ENCODE measurements at places on chromosomes 2 and 18. TPM values are rescaled to one million over a fixed set of nuclear protein-coding genes. Genes with fewer than 3 reads are reported as not detected.

DNA sequence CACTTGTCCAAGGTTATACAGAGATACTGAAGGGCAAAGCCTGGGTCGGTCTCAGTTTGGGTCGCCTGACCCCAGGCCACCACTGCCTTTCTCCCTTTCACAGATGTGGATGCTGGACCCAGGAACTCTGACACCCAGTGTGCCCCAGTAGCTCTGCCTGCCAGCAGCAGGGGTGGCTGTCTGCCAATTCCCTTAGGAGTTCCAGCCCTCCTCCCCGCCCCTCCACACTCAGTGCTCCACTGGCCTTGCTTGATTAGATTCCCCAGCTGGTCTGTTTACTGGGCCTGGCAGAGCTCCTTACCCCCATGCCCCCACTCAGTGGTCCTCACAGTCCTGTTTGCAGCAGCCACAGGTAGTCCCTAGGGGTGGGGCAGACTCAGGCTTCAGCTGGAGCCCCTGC lies 75.5 kb downstream of the NPAS2 start:
- DNase-seq, result no peak

GRCh38 chr2:111162718-111163331 lies 42.1 kb downstream of the BCL2L11 start:
- DNase-seq, result no peak

GRCh38 chr2:9191041-9191481 lies 15.6 kb upstream of the ASAP2 start:
- DNase-seq, result no peak

DNA sequence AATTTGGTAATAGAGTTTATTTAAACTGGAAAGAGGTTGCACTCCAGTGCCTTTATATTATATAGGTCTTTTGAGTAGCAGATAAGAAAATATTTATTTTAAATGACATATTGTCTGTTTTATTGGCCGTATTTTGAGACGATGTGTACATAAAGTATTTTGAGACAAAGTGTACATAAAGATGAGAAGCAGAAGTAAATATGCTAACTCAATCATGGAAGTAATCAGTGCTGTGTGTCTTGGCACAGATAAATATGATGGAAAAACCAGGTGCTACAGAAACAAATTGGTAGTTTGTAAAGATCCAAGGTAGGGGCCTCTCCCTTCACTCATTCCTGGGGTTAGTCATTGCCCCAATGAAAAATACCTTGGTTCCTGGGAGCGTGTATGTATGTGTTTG lies 382.9 kb downstream of the DSEL start:
- no peak for DNase-seq

GRCh38 chr2:176135035-176135440 lies 5.5 kb downstream of the HOXD8 start:
- no peak for DNase-seq

GRCh38 chr2:1455466-1455865 lies 42.2 kb downstream of the TPO start:
- DNase-seq, result no peak

DNA sequence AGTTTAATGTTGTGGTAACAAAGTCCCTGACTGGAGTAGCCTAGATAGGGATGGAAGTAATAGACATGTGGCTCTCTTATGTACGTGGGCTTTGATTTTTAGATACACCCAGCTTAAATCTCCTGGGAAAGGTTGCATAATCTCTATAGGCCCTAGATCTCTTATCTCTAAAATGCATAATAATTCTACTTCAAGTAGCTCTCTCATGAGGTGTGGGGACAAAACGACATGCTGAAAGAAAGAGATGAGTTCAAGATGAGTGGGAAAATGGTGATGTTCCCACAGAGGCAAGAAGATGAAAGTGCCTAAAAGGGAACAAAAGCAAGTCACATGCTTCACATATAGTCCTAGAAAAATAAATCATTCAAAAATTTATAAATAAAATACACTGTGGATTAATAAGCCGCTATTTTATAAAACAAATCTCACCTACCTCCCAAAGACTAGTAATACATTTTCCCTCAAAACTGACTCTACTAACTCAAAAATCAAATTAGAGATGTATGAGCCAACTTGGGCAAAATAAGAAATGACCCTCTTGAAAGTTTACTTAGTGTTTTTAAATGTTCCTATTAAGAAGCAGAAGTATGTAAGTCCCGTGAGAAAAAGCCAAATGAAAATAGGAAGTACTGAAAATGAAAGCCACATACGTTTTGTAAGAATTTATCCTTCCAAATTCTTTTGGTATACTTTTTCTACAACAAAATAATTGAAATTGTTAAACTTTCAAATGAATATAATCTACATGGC lies 148.2 kb upstream of the ITGA4 start:
- DNase-seq, result no peak

DNA sequence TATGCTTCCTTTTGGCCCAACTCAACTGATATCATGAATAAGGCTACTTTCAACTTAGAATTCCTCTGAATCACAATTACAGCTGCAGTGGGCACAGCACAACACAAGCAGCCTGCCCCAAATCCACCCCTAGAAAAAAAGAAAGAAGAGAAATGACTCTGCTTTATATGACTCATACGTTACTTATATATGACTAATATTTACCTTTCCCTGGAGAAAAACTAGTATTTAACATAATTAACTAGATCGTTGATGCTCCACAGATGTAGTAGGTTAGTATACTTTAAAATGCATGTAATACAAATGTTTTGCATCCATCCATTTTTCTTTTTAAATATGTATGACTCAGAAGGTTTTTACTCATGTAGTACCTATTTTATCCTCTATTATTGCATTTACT lies 133.3 kb upstream of the UNC80 start:
- DNase-seq, result no peak

Gene FIGN
- not detected for total RNA-seq

Gene HOXD1
- total RNA-seq, result not detected

DNA sequence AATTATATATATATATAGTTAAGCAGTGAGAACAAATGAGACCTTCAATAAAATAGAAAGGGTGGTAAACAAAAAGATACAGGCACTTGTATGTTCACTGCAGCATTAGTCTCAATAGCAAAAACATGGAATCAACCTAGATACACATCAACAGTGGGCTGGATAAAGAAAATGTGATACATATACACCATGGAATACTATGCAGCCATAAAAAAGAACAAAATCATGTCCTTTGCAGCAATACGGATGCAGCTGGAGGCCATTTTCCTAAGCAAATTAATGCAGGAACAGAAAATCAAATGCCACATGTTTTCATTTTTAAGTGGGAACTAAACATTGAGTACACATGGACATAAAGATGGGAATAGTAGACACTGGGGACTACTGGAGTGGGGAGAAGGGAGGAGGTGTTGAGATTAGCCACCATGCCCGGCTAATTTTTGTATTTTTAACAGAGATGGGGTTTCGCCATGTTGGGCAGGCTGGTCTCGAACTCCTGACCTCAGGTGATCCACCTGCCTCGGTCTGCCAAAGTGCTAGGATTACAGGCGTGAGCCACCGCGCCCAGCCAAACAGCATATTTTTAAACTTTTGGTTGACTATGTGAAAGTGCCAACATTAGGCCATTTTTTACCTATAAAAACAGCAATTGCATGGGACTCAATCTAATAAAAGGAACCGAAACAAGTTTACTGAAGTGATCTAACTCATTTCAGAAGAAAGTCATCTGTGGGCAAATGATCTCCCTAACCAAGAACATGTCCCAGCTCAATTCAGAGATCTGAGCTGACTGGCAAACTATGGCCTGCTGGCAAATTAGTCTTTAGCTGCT lies 23.7 kb downstream of the ICA1L start:
- DNase-seq, result no peak

Gene DCC
- not detected for total RNA-seq

DNA sequence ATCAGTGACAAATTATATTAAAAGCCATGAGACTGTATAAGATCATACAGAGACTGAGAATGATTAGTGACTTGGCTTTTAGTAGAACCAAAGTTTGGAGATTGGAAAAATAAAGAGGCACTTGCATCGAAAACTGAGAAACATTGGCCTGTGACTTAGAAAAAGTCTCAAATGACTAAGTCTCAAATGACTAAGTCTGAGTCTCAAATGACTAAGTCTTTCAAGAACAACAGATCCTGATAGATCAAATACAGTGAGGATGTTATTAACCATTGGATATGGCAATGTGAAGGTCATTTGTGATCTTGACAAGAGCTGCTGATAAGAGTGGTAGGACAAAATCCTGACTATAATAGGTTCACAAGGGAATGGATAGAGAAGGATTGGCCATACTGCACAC lies 135.5 kb upstream of the FANCL start:
- no peak for DNase-seq

DNA sequence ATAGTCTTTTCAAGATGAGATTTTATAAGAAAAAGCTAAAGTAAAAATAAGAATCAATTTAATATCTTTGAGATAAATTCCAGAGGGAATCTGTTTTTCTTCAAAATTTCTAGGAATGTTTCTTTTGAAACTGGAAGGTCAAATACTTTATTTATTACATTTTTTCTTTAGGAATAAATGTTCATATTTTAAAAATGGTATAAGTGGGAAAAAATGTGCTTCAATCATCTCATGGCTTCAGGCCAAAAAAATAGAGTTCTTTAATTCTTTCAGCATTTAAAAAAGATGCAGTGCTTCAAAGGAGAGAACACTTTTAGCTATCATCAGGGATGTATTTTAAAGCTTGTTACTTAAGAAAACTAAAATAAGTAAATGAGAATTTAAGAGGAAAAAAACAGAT lies 110.6 kb downstream of the NEB start:
- no peak for DNase-seq

Gene KCNG2
- not detected for total RNA-seq

DNA sequence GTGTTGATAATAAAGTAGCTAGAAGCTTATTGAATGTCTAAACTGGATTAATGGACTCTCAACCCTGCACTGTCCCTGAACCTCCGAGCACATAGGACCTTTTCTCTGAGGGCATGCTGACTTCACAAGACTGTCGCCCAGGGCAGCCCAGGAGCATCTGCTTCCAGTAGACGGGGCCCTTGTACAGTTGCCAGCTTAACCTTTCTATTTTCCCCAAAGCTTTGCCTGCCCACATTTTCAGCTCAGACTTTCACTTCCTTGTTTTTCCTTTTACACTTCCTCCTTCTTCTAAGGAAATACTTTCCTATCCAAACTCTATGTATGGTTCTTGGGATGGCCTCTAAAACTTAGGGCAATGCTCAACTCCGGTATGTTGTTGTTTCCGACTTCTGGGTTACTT lies 1.3 kb downstream of the VWA3B start:
- no peak for DNase-seq

DNA sequence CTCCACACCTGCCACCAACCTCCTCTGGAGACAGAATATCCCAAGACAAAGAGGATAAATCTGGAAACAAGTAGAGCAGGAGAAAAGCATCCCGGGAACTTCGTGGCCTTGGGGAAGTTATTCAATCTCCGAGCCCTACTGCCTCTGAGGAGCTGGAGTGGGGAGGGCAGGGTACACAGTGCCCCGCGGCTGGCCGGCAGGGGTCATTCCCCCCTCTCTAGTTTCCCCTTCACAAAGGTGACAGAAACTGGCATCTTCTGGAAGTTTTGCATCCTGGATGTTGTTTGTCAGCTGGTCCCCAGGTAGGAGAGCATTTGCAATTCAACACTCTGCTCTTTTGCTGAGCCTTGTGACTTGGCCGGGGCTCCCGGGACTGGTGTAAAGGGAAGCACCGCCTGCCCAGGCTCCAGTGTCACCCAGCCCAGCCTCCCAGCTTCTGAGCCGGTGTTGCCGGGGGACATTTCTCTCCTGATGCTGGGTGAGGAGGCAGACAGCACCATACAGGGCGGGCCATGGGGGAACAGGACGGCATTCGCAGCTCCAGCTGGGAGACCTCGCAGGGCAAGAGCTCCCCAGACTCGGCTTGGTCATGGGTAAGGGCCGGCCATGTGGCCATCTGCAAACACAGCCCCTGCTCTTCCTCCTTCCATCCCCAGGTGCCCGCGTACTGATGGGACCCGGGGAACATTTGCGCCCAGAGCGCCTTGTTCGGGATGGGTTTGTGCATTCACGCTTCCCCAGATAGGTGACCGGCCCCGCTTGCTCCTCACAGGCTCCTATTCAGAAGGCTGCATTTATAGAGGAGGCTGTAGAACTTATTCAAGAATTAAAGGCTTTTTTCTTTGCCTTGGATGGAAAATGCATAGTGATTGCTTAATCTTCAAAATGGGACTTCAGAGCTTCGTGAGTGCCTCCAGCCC lies 7.4 kb upstream of the NTSR2 start:
- DNase-seq, result no peak

DNA sequence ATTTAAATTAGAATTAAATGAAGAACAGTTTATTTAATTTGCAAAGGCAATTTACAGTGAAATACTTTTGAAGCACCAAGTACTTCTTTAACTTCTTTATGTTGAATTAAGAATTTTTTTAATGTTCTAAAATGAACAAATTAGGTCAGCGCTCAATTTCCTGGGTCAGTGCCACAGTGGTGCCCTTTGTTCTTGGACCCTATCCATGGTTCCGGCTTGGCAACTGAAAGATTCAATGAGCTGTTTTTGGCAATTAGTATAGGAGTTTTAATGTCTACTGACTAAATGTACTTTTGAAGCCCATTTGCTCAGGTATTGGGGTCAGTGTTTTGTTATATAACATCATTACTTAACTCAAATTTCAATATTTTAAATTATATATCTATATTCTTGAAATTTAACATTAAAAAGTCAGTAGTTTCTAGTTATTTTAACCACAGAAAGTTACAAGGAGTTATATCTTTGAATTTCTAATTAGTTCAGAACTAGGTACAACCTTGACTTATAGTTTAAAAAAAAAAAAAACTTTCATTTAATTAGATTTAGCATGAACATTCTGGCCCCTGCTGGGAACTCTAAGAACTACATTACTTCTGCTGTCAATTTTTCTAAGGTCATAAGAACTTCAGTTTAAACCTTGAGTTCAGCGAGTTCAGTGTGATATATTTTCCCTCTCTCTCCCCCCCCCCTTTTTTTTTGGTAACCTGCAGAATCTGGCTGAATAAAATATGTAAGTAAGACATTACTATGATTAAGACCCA lies 7.6 kb upstream of the MSTN start:
- no peak for DNase-seq

Gene IL1R2
- total RNA-seq, result 1.1 TPM

Gene TMEFF2
- not detected for total RNA-seq

GRCh38 chr2:134189009-134189720 lies 64.7 kb upstream of the MGAT5 start:
- DNase-seq, result no peak

Gene CD8B2
- total RNA-seq, result not detected

Gene GREB1
- 1.1 TPM for total RNA-seq

Gene TRIM43
- total RNA-seq, result not detected

Gene CWC22
- 13.8 TPM for total RNA-seq

DNA sequence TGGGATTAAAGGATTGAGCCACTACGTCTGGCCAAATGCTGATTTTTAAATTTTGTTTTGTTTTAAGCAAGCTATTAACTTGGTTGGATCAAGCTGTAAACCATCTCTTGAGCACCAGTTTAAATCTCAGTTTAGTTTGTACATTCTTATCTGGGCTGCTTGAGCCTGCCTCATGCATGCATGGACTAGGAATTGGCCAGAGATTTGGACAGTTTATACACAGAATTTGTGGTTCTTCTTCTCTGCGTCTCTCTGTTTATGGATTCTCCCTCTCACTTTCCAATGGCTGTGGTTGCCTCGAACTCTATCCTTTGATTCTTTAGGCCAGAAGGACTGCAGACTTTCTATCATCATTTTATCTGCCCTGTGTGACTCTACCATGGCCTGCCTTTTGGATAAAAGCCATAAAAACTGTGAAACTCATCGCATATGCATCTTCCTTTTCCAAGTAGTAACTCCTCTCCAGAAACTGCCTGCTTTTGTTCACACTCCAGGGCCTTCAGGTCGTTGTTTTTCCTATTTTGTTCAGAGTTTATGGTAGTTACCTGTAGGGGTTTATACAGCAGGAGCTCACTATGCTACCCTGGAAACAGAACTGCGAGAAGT lies 32.5 kb upstream of the PLB1 start:
- DNase-seq, result no peak

Measured in T-helper 17 cell (primary cell).